ENCODE measurements at places on chromosomes 11 and 22.

DNA sequence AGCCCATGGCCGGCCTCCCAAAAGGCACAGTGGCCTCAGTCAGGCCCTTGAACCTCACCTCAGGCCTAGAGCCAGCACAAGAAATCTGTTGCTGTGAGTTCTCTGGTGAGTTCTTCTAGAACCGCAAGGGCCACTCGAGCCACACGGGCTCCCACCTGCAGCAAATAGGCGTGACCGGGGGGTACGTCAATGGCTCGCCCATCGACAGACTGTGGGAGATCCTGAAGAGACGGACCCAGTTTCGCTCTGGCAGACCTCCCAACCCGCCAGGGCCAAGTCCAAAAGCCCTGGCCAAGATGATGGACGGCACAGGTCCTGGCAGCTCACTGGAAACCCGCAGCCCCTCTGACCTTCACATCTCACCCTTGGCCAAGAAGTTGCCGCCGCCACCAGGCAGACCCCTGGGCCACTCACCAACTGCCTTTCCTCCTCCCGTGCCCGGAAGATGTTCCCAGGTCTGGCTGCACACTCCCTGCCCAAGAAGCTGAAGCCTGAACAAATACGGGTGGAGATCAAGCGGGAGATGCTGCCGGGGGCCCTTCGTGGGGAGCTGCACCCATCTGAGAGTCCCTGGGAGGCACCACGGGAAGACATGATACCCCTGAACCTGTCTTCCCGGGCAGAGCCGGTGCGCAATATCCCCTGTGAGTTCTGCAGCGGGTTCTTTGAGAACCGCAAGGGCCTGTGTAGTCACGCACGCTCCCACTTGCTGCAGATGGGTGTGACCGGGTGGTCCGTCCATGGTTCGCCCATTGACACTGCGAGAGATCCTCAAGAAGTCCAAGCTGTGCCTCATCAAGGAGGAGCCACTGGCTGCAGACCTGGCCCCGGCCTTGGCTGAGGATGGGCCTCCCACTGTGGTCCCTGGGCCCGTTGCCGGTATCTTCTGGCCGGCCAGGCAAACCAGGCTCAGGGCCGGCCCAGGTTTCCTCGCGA, 544.2 kb upstream of the CCDC179 start:
- DNase-seq = no peak

DNA sequence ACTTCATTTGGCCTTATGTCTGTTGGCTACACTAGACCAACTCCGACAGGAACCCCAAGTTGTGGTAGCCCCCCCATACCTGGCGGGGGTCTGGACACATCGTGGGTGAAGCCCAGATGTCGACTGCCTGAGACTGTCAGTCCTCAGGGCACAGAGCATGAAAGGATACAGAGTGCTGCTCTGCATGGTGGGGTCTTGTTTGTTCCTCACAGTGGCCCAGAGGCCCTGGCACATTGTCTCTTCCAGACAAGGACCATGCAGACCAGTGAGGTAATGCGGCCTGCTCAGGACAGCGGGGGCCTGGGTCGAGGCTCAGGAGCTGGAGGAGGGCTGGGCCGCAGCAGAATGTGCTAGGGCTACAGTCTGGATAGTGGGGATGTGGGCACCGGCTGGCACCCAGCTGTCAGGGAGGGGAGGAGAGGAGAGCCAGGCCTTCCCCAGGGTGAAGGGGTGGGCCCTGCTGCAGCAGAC, 14.6 kb downstream of the CAPN5 start:
- DNase-seq = no peak

DNA sequence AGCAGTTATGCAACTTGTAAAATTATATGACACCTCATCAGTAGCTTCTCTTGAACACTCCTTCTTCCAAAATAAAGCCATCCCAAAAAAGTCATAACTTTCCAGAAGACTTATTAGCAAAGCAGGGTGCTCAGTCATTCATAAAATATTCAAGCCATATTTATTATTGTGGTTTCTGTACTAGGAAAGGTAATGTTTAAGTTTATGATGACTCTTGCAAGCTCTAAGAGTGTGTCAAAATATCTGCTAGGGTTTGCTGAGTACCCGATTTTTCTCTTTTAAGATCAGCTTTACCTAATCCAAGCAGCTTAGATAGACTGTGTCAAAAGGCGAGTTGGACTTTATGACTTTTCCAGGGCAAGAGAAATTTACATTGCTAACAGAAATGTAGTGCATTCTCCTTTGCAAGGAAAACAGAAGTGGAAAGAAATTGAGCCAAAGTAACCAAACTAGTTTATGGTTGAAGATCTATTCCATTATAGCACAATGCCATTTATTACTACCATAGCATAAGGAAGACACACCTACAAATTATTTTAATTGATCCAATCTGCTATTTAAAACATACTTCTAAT, 98.0 kb upstream of the SOX6 start:
- DNase-seq = no peak

DNA sequence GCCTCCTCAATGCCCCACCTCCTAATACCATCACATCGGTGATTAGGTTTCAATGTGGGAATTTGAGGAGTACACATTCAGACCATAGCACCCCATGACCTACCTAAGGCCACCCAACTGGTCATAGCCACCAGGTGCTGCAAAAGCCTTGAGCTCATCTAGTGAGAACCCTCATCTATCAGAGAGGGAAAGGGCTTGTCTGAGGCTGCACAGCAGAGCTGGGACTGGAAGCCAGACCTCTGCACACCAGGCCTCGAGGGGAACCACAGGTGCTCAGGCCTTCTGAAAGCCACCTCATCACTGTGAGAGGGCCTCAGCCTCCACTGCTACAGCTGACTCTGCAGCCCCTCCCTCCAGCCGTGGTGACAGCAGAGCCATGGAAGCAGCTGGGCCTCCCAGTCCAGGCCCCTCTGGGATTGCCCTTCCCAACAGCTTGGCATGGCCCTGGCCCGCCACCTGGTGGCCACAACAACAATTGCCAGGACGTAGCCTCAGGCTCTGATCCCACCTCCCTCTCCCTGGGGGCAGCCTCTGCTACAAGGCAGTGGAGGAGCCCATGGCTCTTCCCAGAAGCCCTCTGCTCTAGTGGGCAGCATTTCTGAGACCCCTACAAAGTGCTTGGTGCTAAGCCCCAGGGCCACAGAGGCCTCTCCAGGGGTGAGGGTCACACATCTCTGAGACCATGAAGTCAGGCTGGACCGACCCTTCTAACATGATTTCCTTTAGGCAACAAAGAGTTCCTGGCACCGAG, 41.0 kb upstream of the PRDM11 start:
- peak; percentile 38 for DNase-seq

GRCh38 chr11:96470521-96470920, 80.7 kb downstream of the JRKL start:
- DNase-seq = no peak

DNA sequence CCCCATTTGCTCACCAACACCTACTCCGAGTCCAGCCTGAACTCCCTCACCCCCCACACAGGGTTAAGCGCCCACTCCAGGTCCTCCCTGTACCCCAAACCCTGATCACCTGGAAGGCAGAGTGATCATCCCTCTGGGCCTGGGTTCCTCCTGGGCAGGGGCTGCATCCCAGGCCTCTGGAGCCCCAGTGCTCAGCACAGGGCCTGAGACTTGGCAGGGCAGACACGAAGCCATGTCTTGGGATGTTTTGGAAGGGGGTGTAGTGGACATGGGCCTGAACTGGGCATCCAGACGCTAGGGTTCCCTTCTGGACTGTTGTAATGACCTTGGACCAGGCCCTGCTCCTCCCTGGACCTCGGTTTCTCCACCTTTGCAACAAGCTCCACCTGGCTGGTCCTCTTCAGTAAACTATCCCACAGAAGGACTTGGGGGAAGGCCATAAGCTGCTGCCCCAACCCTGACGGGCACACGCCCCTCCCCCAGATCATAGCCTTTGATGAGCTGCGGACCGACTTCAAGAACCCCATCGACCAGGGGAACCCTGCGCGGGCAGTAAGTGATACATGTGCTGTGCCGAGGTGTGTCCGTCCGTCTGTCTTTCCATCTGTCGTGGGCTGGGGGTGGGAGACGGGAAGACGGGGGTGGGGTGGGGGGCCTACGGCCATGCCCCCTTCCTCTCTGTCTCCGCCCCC, 3.9 kb downstream of the CNIH2 start:
- DNase-seq = no peak

DNA sequence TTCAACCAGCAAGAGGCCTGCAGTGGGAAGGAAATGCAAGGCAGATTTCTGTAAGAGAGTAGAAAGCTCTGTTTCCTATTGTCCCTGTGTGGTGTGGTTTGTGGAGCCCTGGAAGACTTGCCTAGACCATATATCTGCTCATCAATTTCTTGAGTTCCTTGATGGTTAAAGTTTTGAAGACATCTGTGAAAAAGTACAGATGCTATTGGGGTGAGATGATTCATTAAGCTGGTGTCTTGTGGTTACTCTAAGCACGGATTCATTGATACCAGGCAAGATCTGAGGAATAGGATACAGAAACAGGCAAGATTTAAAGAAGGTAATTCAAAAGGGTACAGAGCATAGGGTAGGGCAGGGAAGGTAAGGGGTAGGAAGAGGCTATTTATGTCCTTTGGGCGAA, 275.8 kb upstream of the SESN3 start:
- no peak for DNase-seq

GRCh38 chr11:135027461-135027860, 615.4 kb upstream of the B3GAT1 start:
- no peak for DNase-seq

DNA sequence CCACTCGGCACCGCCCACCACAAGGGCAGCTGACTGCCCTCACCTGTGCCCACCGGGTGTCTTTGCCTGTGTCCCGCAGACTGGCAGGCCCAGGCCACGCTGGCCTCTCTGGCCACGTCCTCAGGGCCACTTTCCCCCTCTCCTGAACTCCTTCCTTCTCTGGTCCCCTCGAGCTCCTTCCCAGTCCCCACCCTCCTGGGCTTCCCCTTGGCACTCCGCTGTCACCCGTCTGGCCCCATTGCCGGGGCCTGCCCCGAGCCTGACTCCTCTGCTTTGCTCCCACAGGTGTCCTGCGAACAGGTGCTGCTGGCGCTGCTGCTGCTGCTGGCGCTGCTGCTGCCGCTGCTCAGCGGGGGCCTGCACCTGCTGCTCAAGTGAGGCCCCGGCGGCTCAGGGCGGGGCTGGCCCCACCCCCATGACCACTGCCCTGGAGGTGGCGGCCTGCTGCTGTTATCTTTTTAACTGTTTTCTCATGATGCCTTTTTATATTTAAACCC, 14.2 kb downstream of the MCAT start:
- no peak for DNase-seq

DNA sequence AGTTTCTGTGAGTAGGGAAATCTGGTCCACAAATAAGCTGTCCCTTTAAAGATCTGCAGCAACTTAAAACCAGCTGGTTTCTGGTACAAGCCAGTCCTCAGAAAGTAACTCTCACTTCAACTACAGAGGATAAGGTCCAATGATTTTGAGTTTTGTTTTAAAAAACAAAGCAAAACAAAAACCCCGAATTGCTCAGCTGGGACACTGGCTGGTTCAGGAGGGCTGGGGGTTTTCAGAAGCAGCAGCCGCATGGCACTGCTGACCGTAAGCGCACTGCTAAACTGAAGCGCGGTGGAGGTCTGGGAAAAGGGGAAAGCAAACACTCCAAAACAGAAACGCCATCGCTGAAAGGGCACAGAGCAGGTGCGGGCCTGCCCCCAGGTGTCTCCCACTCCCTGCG, 59.7 kb downstream of the MICAL3 start:
- DNase-seq = no peak

DNA sequence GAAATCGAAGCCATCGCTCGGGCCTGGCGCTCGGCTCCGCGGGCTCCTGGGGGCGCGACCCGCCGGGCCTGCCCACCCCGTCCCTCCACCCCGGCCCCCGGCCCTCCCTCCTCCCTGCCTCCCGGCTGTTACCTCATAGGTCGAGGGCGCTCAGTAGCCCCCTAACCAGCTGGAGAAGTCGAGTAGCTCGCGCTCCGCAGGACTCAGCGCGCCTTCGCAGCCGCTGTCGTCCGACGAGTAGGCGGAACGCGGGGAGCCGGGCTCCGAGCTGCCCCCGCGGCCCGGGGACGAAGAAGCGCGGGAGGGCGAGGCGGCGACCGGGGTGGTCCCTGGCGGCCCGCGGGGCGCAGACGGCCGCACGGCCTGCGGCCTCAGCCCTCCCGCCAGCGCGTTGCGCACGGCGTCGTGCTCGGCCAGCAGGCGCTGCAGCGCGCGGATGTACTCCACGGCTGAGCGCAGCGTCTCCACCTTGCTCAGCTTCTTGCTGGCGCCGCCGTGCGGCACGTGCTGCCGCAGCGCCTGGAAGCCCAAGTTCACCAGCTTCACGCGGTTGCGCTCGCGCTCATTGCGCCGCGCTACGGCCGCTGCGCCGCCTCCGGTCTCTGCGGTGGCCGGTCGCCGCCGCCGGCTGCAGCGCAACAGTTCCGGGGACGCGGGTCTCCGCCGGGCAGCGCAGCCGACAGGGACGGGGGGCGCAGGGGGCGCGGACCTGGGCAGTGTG, 627 bp downstream of the ASCL2 start:
- peak; percentile 27 for DNase-seq

DNA sequence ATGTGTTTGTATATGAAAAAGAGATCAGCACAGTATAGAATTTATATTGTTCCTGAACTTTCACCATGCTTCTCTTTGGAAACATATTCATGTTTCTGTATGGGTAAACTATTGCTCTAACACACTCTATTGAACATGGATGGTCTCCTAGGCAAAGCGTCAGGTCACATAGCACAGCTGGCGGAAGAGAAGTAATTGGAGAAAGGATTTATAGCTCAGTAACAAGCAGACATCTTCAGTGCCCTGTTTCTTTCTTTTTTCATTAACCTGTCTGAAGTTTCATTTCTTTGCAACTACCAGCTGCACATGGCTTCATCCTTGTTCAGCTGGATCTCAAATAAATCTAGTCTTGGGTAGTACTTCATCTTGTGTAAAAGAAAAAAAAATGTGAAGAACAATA, 84.4 kb upstream of the TRPC6 start:
- no peak for DNase-seq

DNA sequence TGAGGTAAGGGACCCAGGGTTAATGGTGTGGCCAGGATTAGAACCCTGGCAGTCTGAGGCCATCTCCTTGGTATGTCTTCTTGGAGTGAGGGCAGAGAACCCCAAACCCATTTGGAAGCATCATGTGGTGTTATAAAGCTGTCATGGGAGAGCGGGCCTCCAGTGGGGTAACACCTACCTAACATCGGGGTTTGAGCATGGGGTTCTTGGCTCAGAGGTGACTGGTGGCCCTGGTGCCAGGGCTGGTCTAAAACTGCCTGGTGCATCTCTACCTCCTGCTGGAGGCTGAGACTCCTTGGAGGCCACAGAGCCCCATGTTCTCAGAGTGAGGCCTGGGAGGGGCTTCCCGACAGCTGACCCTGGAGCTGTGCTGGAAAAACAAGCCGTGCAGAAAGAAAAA, 4.5 kb downstream of the PRDM11 start:
- no peak for DNase-seq

GRCh38 chr11:16935518-16936302, 78.5 kb downstream of the PLEKHA7 start:
- no peak for DNase-seq

All from stimulated activated CD4-positive, alpha-beta T cell treated with anti-CD3 and anti-CD28 coated beads, Interleukin-15, amount 100 ng/mL, for 1 hour (primary cell).